ENCODE measurements at places on chromosomes 4 and X.

GRCh38 chr4:153950100-153950979, 161.5 kb upstream of the SFRP2 start:
- no peak for DNase-seq

DNA sequence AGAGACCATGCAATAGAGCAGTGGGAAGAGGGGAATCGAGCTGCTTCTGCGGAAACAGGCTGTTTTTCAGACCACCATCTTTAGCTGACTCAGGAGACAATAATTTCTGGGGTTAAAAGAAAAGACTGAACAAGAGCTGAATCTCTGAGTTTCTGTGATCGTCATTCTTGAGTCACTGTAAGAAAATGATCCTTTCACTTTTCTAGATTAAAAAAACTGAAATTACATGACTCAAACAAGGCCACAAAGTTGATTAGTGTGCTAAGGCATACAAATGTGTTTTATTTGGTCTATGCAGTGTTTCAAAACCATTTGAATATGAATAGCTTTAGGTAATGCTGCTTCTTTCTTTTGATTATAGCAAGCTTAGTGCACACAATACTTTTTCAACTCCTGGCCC, 194.4 kb upstream of the RPL34 start:
- DNase-seq = no peak

DNA sequence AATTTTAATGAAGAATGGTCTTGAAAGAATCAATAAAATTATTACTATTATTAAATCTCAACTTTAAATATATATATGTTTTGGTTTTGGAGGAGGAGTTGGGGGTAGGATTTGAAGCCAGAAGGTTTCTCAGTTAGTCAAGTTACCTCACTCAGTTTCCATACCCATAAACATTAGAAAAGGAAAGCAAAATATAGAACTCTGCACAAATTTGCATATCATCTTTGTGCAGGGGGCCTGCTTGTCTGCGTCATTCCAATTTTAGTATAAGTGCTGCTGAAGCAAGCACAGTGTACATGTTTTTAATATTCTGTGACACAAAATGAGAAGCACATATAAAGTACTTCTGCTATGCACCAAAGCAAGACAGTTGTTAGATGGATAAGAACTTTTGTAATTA, 47.5 kb upstream of the SCRG1 start:
- no peak for DNase-seq

DNA sequence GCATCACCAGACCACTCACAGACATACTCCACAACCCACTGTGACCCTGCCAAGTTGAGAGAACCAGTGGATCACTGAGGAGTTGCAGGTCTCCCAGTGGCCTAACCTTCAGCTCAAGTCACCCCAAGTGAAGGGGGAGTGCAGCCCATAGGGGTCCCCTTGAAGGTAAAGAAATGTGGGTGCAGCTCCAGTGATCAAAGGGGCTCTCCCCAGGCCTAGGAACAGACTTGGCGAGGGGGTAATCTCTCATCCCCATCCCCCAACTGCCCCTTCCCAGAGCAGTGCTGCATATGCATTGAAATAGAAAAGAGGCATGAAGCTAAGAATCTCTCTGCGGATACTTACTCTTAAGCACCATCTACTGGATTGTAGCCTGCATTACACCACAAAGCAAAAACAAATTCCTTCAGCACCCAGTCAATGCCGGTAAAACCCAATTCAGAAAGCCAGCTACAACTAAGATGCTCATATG, 27.0 kb downstream of the MAGEE1 start:
- DNase-seq = no peak

GRCh38 chr4:56513517-56513916, 7.9 kb downstream of the ARL9 start:
- no peak for DNase-seq

- DNase-seq = no peak
Observed at GRCh38 chr4:4401036-4401435, 14.1 kb downstream of the NSG1 start.

GRCh38 chr4:60013464-60014184, 1186.5 kb upstream of the ADGRL3 start:
- no peak for DNase-seq

DNA sequence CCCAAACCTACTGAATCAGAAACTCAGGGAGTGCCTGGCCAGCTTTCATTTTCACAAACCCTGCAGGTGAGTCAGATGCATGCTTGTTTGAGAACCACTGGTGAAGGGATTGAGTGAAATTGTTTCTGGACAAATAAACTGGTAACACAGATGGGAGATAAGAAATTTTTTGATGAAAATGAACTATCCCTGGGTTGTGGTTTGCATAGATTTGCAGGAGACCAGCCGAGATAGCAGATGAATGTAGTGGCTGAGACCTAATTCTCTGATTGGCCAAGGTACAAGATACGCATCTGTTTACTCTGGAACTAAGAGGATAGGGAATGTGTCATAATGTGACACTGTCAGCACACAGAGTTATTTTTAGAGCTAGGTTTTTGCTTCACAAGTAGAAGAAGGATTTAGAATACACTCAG, 117.8 kb upstream of the NOCT start:
- no peak for DNase-seq

GRCh38 chrX:39176105-39176504, 374.8 kb downstream of the MID1IP1 start:
- DNase-seq = no peak

DNA sequence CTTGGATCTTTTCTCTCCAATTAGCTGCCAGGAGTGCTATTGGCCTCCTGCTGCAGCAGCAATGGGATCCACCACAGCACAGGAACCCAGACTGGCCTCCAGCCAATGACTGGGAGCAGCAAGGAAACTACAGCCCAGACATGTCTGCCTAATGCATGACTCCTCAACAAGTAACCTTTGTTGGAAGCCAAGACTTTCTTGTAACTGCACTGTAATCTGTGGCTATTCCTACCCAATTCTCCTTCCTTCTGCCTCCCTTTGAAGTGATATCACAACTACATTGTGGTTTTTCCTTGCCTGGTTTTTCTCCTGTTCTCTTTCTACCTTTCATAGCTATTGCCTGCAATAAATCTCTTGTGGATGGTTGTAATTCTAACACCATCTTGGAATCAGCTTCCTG, 39.8 kb downstream of the SNCA start:
- no peak for DNase-seq

GRCh38 chr4:156103311-156103710, 149.6 kb upstream of the CTSO start:
- DNase-seq = no peak

- DNase-seq = no peak
Observed at GRCh38 chr4:83054928-83055327, 19.9 kb downstream of the COPS4 start.

DNA sequence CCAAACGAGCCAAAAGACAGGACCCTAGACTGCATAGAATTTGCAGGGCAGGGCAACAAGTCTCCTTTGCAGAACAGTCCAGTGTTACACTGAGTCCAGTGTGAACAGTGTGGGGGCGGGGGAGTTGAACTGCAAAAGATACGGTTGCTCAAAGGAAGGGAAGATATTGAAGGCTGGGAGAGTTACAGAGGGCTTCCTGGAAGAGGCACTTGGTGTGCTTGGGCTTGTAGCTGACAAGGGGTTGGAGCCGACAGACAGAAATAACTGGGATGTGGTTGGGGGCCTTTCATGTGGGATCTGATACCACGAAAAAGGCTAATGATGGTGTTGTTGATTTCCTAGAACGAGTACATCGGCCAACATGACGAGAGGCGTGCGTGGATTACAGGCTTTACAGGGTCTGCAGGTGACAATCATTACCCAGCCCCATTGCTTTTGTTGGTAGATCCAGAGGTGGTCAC, 6.1 kb downstream of the XPNPEP2 start:
- no peak for DNase-seq

DNA sequence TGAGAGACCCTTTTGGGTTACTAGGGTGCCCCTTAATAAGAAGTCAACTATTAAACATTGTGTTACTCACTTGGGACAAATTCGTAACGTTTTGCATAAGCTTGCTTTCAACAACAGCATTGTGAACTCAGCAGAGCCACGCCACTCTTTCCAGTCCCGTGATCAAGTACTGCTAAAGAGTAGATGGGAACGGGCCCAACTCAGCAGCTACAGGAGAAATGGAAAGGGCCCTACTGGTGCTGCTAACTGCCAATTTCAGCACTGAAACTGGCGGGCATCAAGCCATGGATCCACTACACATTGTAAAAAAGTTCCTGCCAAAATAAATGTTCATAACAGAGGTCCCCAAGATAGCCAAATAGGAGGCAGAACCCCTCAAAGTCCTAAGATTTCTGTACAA, 19.0 kb upstream of the DHX15 start:
- no peak for DNase-seq

GRCh38 chrX:43643201-43643600, 12.9 kb upstream of the MAOA start:
- DNase-seq = no peak

GRCh38 chr4:105139646-105140045, 7.0 kb upstream of the TET2 start:
- DNase-seq = no peak

GRCh38 chr4:120921456-120922380, 808 bp downstream of the PRDM5 start:
- no peak for DNase-seq

GRCh38 chrX:3231766-3232165, 114.7 kb downstream of the MXRA5 start:
- DNase-seq = no peak

DNA sequence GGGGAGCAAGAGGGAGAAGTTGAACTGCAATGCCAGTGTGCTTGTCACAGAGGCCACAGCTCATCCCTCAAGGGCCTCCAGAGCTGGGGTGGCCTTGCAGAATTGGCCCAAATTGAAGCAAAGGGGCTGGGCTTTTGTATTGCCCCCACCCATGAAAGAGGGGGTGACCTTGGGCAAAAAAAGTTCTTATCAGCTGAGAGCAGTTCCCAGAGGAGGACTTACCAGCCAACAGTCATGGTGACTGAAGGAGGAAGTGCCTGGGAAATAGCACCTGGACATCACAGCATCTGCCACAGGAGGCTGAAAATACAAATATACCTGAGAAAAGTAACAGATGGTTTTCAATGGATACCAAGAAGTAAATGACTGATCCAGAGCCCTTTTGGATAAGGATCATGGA, 262.4 kb downstream of the MID1IP1 start:
- DNase-seq = no peak

DNA sequence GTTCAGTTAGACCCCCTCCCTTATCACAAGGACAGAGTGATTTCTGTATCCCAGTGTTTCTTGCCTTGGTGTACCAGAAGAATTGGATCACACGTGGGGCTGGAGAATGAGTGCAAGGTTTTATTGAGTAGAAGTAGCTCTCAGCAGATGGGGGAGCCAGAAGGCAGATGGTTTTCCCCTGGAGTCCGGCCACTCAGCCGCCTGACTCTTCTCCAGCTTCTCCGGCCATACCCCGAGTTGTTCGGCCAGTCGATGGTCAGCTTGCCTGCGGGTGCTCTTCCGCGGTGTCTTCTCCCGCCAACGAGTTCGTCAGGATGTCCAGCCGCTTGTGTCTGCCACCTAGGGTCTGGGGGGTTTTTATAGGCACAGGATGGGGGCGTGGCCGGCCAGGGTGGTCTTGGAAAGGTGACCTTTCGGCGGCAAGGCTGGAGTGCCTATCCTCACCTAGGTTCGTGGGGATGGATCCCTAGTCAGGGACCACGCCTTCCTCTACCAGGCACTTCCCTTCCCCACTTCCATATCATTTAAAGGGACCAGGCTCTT, 14.5 kb downstream of the GAB1 start:
- DNase-seq = no peak

DNA sequence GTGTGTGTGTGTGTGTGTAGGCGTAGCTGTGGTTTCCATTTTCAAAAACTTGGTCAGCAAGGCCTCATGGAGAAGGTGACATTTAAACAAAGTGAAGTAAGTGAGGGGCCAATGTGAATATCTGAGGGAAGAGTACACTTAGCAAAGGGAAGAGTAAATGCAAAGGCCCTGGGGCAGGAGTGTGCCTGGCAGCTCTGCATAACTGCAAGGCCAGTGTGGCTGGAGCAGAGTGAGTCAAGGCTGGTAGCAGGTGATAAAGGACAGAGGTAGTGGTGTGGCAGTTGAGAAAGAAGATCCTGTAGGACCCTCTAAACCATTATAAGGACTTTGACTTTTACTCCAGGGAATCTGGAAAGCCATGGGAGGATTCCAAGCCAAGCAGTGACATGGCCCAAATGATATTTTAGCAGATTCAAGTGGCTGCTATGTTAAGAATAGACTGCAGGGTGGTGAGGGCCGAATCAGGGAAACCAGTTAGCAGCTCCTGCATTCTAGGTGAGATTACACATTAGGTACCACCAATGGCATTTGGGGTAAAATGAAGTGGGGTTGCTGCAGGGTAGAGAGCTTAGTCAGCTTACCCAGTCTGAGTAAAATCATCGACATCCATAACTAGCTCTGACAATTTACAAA, 5.9 kb upstream of the TBC1D1 start:
- no peak for DNase-seq

DNA sequence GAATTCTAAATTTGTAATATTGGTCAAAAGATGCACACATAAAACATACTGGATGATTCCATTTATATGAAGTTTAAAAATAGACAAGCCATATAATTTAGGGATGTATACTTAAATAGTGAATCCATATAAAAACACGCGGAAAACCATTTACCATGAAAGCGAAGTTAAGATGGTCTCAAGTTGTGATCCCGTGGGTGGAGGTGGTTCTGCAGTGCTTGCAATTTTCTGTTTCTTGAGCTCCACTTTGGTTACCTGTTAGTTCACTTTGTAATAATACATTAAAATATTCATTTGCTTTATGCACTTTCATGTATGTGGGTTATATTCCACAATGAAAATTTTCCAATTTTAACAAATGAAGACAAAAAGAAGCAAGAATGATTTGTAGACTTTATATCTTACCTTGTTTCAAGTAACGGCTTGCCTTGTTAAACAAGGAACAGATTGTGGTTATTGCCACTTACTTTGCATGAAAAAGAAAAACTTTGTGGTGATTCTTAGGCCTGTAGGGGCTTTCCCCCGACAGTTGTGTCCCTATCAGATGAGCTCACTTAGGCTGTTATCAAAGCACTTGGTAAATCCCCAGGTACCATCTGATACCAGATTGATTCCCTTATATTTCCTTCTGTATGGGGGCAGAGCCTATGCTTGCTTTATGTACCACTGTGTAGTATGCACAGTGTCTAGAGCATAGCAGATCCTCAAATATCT, 12.2 kb downstream of the UCP1 start:
- peak; percentile 1 for DNase-seq

- no peak for DNase-seq
Observed at GRCh38 chrX:10619425-10620046, 849 bp downstream of the MID1 start.

GRCh38 chr4:8762356-8762755, 109.3 kb downstream of the HMX1 start:
- no peak for DNase-seq

- peak; percentile 60 for DNase-seq
Observed at GRCh38 chr4:48047421-48047844, 30.9 kb downstream of the NIPAL1 start.

DNA sequence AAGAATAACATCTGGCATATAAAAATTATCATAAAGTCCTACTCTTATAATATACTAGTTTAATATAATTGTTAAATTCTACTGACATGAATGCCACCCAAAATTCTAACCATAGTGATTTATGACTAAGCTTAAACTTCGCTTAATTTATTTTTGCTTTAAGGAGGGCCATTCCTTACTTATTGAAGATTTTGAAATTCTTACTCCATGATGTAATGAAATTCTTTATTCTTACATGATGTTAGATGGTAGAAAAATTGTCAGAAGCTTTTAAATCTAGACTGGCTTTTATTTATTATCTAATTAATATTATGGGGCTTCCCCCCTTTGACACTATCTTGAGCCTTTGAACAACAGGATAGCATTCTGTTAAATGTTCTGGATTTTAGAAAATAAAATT, 19.5 kb upstream of the SUPT20HL2 start:
- DNase-seq = no peak
